ENCODE measurements at places on chromosomes 13 and 19. TPM values are rescaled to one million over a fixed set of nuclear protein-coding genes. Genes with fewer than 3 reads are reported as not detected.

- DNase-seq = no peak
Measured at GRCh38 chr13:112529216-112529615, 58.7 kb downstream of the TUBGCP3 start.

GRCh38 chr19:15779756-15780476 is 7.5 kb upstream of the OR10H5 start:
- DNase-seq = peak; percentile 18

DNA sequence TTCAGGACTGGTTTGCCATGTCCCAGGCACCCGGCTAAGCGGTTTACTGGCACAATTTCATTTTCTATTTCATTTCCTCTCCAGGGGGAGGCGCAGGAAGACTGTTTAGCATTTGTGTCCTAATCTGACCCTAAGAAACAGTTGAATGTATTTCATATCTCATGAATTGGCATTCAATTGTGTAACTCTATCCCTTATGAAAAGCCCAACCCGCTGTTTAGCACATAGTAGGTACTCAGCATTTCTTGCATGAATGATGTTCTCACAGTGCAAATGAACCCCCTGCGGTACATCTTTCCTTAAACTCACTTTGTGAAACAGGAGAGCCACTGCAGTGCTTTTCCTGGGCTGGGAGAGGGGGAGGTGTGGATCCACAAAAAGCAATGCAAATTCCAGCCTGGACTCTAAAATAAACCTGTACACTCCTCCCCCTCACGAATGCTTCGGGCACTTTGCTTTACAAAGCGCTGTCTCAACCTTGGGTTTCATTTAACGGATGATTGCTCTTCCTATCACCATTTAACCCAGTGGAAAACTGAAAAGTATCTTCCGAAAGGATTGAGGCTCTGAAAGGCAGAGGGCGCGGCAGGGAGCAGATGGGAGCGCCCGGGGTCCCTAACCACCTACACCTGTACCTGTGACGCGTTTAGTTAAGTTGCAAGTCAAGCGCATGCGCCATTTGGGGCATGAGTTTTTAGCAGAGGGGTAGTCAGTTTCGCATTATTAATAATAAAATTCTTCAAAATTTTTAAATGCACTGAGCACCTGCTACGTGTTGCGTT is 1.2 kb upstream of the EEF2 start:
- DNase-seq = peak; percentile 84

- peak; percentile 60 for DNase-seq
Measured at GRCh38 chr13:48828962-48829411, 146.7 kb upstream of the FNDC3A start.

DNA sequence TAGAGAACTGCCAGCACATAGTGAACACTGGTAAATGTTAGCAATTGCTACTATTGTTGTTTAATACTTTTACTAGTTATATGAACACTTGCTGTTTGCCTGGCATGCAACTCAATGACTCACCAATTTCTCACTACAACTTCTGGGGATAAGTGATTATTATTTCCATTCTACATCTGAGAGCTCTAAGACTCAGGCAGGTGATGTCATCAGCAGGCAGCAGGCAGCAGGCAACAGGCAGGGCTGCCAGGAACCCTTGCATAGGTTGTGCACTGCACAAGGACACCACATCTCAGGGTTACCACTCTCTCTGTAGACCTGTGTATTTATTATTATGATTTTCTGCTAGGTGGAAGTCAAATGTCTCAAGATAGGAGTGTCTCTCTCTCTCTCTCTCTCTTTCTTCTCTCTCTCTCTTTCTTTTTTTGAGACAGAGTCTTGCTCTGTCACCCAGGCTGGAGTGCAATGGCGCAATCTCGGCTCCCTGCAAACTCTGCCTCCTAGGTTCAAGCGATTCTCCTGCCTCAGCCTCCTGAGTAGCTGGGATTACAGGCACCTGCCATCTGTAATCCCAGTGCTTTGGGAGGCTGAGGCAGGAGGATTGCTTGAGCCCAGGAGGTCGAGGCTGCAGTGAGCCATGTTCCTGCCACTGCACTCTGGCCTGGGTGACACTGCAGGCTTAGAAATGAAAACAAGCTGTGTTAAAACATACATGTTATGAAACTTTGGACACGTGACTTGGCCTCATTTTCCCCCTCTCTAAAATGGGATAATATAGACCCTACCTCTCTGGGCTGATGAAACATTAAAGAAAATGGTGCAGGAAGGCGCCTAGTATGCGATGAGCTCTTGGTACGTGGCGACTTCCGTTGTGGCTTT is 22.7 kb downstream of the HPN start:
- peak; percentile 60 for DNase-seq

GRCh38 chr13:38685974-38686576 is 802 bp upstream of the FREM2 start:
- peak; percentile 23 for DNase-seq

- DNase-seq = no peak
Measured at GRCh38 chr19:825897-826644, 1.6 kb upstream of the AZU1 start.

Gene GPR12
- polyA plus RNA-seq = not detected

Gene TNPO2
- 52.5 TPM for polyA plus RNA-seq

Gene UBE2L5
- polyA plus RNA-seq = 0.17 TPM

Measured in fibroblast of lung (primary cell).